ENCODE measurements at places on chromosomes 7 and 10.

DNA sequence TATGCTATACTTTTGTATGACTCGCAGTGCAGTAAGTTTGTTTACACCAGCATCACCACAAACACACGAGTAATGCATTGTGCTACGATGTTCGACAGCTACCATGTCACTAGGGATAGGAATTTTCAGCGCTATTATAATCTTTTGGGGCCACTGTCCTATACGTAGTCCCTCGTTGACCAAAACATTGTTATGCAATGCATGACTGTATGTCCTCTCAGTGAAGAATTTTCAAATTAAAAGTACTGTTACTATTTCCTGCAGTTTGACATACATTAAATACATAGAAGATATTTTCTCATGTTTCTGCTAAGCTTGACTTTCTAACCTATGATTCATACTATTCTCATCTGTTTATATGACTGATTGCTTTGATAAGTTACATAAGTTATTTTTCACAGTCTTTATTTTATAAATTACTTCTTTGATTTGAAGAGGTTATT lies 203.6 kb downstream of the VTI1A start:
- DNase-seq = peak; percentile 50

GRCh38 chr10:61752111-61753011 lies 89.6 kb downstream of the CABCOCO1 start:
- DNase-seq = peak; percentile 89

- DNase-seq = no peak
Measured at GRCh38 chr7:99406557-99406956, 1.8 kb downstream of the PDAP1 start.

GRCh38 chr10:102262744-102263370 lies 17.5 kb downstream of the GBF1 start:
- no peak for DNase-seq

- DNase-seq = no peak
Measured at GRCh38 chr7:50341724-50342123, 37.2 kb downstream of the IKZF1 start.

DNA sequence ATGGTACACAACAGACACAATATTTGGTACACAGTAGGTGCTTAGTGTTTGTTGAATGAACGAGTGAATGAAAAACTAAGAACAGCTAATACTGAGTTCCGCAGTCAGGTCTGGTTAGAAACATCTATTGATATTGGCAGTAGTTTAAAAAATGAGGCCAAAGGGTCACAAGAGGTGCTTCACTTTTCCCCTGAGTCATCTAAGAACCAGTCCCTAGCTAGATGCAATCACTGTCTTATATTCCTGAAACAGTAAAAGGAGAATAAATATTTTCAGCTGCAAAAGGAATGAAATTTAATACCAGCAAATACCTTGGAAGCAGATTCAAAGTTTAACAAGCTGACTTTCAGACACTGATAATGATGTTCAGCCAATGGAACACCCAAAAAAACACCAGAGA lies 54.5 kb downstream of the SCRN1 start:
- DNase-seq = no peak

DNA sequence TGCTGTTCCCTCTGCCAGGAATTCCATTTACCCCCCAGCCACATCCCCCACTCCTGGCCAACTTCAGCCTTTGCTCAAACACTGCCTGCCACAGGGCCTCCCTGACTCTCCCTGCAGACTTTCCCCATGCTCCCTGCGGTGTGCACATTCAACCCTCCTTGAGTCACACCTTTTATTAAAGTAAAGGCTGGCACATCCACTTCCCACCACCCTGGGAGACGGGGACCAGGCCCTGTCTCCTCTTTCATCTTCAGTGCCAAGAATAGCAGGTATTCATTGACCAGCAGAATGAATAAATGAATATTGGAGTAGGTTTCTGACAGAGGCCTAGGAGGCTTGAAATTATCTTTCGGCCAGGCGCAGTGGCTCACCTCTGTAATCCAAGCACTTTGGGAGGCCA lies 91.4 kb downstream of the GRK5 start:
- DNase-seq = no peak

- no peak for DNase-seq
Measured at GRCh38 chr10:117757086-117757720, 214.7 kb downstream of the EMX2 start.

GRCh38 chr7:44283381-44284211 lies 41.8 kb downstream of the CAMK2B start:
- DNase-seq = no peak

- DNase-seq = peak; percentile 72
Measured at GRCh38 chr7:111560773-111561653, 1.3 kb downstream of the IMMP2L start.

DNA sequence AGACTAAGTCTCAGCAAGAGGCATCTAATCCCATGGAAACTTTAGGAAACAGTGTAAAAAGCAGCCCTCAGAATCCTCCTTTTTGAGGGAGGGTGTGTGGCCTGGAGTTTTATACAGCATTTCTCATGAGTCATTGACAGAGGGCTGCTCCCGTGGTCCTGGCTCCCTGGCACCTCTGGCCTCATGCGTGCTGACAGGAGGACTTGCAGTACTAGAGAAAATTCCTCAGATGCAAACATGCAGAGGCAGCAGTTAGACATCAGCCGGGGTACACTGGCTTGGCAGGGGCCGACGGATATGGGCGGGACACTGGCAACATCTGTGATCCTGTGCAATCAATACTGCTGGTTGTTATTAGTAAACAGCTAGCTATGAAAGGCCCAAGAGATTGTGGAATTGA lies 925.1 kb upstream of the CELF2 start:
- peak; percentile 68 for DNase-seq

- peak; percentile 96 for DNase-seq
Measured at GRCh38 chr10:49177391-49178355, 10.5 kb downstream of the TMEM273 start.

DNA sequence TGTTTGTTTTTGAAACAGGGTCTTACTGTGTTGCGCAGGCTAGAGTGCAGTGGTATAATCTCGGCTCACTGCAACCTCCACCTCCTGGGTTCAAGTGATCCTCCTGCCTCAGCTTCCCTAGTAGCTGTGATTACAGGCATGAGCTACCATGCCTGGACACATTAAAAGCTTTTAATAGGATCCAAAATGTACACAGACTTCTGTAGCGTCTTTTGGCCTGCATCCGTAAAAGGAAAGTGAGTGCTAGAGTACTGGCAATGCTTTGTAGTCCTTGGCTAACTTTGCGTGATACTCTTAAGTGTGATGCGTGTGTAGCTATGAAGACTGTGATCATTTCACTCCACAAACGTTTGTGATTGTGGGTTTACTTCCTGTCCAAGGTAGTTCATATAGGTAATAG lies 13.3 kb downstream of the ZRANB1 start:
- DNase-seq = no peak

- DNase-seq = no peak
Measured at GRCh38 chr7:25429731-25430130, 201.4 kb upstream of the NPVF start.

- no peak for DNase-seq
Measured at GRCh38 chr10:111077785-111078504, 1.1 kb downstream of the ADRA2A start.

DNA sequence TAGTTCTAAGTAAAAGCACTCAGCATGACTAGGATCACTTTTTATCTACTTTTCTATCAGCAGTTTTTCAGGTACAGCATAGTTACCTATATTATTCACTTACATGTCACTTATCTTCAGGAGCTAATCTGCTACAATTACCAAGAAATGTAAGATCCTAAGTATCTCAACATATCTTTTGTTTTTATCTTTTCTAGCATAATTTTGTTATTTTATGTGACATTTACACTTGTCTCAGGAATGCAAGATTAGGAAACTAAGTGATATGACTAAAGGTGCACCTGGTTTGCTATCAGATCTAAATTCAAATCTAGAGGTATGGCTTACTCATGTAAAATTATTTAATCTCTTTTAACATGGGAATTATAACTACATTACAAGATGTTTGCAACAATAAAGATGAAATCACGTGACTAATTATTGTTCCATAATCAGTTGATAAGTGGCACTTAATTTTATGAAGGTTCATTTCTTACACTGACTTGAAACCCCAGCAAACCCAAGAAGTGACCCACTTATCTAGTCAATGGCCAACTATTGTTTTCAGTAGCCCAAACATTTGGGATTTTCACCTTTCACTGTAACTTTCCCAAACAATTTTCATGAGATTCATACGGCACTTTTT lies 390.3 kb upstream of the PCDH15 start:
- DNase-seq = no peak

- DNase-seq = no peak
Measured at GRCh38 chr10:7563770-7564169, 103.0 kb downstream of the ITIH5 start.

GRCh38 chr7:63899691-63900393 lies 98.8 kb upstream of the ZNF722 start:
- no peak for DNase-seq

DNA sequence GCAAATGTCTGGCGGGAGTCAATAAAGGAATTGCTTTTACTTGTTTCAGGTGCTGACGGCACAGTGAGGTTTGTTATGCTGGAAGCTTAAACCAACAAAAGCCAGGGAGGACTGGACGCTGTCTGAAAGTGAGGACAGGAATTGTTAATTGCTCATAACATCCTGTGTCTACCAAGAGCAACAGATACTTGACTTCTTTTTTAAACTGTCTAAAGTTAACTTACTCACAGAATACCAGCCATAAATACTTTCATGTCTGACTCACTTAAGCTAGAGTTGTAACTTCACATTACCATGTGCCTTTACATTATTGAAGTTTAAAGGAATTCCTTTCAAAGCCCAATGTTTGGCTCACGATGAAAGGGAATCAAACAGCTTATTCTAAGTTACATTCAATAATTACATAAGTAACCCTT lies 252.7 kb upstream of the SHH start:
- DNase-seq = peak; percentile 62

- DNase-seq = no peak
Measured at GRCh38 chr10:43249151-43249961, 17.5 kb downstream of the RASGEF1A start.

DNA sequence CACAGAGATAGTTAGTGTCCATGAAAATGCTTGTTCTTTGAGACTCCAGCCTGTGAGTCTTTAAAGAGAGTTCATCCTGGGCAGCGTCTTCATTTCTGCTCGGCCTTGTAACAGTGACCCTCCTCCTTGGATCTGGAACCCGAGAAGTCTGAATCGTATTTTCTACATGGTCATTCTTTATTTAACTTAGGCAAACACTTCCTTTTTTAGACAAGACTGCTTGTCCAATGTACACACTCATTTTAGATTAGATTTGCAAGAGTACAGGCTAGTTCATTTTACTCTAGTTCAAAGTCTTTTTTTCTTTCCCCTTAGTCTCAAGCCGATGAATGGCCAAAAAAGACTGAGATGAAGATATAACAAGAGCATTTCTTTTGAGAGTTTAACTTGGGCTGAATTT lies 133.5 kb downstream of the CHN2 start:
- no peak for DNase-seq

DNA sequence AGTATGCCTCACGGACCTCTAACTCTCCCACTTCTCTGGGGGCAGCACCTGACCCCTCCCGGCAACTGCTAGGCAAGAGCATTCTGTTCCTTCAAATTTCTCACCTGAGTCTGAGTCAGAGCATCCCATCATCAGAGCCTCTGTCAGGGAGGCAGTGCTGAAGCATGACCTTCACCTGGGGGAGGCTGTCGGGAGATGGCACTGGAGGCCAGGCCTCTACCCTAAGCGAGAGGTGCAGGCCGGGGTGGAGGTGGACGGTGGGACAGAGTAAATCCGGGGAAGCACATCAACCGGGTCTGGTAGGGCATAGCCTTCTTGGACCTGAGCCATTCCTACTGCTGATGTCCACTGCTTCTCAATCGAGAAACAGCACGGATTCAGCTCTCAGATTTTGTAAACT lies 90.4 kb downstream of the SPAG6 start:
- no peak for DNase-seq

DNA sequence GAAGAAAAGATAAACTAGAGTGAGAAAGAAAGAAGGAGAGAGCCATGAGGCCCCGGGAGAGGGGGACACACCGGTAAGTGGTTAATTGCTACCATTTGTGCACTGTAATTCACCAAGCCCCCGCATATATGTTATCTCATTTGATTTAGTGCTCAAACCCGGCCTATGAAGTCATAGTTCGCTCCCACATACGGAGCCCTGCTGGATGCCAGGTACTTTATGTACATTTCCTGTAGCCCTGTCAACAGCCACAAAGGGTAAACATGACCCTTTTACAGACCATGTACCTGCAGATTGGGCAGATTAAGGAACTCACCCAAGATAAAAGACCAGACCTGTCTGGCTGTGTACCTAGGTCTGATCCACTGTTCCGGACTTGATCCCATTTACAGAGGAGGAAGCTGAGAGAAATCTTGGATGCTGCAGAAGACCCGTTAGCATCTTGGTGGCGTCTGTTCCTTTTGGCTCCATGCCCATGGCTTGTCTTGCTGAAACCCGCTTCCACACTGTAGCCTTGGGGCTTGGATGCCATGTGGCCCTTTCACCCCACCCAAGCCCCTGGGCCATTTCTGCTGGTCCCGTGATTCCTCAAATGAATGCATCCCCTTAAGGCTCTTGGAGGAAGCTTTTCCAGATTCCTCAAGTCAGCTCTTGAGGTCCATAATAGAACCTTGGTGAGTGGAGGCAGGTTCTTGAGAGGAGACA lies 32.3 kb downstream of the FAM241B start:
- no peak for DNase-seq

DNA sequence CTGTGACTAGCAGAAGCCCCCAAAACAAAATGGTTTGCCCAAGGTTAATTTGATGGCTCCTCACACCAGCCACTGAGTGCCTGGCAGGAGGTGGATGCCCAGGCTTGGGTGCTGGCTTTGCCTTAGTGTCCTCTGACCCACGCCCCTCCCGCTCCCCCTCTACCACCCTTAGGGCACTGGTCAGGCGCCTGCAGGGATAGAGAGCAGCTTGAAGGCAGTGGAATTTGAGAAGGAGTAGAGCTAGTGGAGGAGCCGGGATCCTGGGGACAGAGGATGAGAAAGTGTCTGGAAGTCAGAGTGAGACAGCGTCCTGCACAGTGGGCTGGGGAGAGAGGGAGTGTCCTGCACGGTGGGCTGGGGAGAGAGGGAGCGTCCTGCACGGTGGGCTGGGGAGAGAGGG lies 139.4 kb downstream of the DNAJB6 start:
- DNase-seq = no peak

GRCh38 chr7:116465125-116465524 lies 34.4 kb upstream of the CAV2 start:
- DNase-seq = no peak

DNA sequence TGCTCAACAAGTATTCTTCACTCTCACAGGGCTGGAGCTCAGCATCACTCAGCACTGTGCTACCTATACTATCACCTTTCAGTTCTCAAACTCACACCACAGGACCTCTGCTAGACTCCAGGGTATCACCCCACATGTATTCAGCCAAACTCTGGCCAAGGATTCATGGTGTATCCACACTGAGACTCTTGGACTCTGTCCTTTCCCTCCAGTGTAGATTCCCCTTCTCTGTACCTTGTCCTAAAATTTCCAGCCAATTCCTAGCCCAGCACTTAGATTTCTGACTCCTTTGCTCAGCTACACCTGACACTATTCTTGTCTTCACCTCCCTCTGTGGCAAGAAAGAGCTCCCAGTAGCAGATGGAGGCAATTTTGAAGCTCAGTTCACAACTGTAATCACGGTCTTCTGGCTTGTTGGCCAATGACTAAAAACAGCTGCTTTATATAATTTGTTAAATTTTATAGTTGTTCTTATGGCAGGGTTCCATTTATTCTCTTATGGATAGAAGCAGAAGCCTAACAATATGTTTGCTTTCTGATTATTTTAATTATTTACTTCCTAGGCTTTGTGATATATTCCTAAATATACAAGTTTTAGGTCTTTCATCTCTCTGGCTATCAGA lies 258.8 kb downstream of the THSD7A start:
- DNase-seq = no peak

GRCh38 chr7:129285111-129285510 lies 60.3 kb downstream of the AHCYL2 start:
- DNase-seq = no peak

GRCh38 chr7:5396999-5397663 lies 26.5 kb downstream of the TNRC18 start:
- no peak for DNase-seq
